ENCODE measurements at places on chromosomes 13 and 19.

DNA sequence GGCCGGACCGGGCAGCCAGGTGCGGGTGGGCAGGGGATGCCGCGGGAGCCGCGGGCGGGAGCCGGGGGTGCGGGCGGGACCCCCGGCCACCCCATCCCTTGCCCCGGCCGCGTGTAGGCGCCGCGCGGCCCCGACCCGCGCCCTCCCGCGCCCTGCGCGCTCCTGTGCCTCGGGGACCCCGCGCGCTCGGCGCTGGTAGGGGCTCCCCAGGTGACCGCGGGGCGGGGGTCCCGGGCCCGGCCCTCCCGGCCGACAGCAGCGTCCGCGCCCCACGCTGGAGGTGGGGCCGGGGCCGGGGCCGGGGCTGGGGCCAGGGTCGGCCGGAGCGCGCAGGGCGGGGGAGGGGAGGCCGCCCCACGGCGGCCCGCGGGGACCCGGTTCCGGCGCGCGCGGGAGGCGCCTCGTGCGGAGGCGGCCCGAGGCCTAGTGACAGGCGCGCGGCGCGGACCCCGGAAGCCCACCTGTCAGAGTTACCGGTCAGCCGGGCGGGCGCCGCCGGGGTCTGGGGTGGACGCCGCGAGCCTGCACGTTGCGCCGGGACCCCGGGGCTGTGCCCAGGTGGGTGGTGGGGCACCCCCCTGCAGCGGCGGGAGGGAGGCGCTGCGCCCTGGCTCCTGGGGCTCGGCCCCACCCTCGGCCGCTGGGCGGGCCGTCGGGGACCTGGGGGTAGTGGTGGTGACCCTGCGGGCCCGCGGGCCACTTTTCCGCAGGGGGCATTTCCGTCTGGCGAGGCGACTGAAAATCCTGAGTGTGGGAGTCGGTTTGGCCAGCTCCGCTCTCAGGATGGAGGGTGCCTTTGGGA is 518 bp downstream of the TFDP1 start:
- DNase-seq: no peak

- no peak for DNase-seq
Observed at GRCh38 chr19:46515879-46516350, 20.2 kb upstream of the PNMA8B start.

- no peak for DNase-seq
Observed at GRCh38 chr13:97248243-97248642, 26.1 kb downstream of the MBNL2 start.

DNA sequence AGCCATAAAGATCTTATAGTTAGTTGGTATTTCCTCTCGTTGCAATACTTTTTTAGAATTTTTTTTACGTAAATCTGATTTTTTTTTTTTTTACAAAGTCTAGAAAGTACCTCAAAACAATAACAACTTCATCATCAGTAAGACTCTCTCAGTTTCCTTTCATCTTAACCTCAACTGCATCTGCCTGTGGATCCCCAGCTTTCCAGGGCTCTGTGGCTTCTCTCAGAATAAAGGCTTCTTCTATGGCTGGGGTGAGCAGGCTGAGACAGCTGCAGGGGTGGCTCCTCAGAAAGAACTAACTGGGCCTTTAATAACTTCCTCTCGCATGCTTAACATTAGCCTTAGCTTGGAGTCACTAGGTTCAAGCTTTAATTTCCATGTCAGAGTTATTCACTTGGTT is 4.2 kb downstream of the ZNF506 start:
- DNase-seq: peak; percentile 47

- no peak for DNase-seq
Observed at GRCh38 chr19:42093926-42094325, 18.0 kb downstream of the ZNF574 start.

- no peak for DNase-seq
Observed at GRCh38 chr19:39111593-39112199, 13.9 kb upstream of the PAK4 start.

DNA sequence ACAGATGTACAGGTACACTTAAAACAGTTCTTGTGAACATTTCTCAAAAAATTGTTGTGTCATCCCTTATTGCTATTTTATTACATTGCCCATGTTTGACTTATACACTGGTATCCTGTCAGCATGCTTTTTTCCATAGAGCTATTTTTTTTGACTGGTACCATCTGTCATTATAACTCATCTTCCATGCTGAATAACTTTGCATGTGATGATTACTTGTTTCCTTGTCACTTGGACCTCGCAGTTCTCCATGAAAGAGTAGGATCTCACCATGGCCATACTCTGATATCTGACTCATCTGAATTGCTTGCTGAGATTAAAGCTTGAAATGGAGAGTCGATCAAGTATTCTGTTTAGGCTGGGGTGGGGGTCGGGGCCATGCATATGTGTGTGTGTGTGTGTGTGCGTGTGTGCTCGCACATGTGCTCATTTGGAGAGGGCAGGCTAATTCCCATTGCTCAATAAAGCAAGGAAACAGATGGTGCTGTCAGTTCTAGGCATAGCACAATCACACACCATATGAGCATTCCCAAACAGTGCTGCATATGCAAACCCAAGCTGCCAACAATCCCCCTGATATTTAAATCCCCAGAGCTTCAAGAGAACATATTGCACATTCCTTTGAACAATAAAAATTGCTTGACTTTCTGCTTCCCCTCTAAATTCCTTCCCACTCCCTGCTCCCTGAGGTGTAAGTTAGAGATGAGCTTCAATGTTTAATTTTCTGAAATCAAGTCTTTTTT is 62.9 kb downstream of the NHLRC3 start:
- no peak for DNase-seq

GRCh38 chr19:3778899-3779723 is 7.1 kb downstream of the MATK start:
- DNase-seq: no peak

GRCh38 chr19:39297931-39298634 is 1.9 kb downstream of the IFNL1 start:
- DNase-seq: no peak

GRCh38 chr19:280541-281009 is 10.6 kb downstream of the PLPP2 start:
- DNase-seq: no peak

DNA sequence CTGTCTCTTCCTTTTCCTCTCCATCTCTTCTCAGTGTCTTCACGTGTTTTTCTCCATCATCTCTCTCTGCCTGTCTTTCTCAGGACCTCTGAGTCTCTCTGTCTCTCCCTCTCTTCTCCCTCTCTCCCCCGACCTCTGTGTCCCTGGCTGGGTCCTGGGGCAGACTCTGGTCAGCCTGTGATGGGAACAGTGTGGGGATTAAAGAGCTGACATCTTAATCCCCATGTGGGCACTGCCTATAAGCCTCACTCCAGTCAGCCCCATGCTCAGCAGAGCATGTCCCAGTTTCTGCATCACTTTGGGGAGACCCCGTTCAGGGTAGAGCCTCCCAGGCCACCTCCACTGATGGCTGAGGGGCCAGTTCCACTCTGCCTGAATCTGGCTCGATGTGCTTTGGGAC is 16.2 kb downstream of the EGLN2 start:
- no peak for DNase-seq

DNA sequence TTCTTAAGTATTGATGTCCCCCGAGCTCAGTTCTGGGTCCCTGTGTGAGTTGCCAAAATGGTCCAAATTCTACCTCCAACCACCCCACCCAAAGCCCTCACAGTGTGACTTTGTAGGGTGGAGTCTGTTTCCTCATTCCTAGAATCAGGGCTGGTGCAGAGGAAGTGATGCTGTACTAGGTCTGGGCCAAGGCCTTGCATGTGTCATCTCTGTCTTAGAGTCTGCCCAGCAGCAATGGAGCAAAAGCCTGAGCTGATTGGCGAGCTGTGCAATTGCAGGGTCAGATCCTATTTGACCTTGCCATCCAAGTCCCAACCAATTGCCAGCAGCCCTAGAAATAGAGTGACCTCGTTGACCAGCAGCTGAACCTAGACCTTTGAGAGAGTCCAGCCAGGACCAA is 97.0 kb upstream of the ANKRD10 start:
- no peak for DNase-seq

GRCh38 chr13:106344342-106344741 is 191.1 kb downstream of the EFNB2 start:
- no peak for DNase-seq

DNA sequence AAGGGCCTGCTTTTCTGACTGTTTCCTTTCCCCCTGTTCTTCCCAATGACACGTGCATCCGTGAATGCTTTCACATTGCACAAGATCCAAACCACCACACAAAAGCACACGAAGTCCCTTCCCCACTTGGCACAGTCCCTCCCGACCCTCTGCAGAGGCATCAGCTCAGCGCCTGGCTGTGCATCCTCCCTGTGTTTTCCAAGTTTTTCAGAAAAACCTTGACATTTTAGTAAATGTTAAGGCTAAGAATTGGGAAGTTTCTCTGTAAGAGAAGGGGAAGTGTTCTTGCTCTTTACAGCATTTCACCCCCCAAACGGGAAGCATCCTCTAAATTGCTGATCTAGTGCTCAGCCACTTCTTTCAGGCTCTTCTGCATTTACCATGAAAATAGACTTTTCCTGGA is 94.5 kb upstream of the TM9SF2 start:
- DNase-seq: no peak

DNA sequence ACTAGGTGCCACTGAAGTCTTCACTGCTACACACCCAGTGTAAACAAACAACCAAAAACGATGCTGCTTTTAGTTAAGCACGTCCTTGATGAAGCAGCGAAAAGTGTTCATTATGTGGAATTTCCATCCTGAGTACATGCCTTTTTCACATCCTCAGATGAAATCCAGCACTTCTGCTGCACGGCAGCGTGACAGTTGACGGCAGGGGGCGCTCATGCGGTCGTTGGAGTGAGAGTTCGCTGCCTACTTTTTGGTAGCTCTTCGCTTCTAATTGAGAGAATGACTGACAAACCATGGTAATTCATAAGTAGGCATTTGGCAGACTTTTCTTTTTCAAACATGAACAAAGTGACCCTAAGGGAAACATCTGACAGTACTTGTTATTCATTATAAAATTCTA is 1124.9 kb downstream of the EFNB2 start:
- peak; percentile 1 for DNase-seq

GRCh38 chr13:51360489-51360888 is 21.0 kb downstream of the SERPINE3 start:
- DNase-seq: no peak

- no peak for DNase-seq
Observed at GRCh38 chr19:5166262-5166661, 174.3 kb downstream of the PTPRS start.

DNA sequence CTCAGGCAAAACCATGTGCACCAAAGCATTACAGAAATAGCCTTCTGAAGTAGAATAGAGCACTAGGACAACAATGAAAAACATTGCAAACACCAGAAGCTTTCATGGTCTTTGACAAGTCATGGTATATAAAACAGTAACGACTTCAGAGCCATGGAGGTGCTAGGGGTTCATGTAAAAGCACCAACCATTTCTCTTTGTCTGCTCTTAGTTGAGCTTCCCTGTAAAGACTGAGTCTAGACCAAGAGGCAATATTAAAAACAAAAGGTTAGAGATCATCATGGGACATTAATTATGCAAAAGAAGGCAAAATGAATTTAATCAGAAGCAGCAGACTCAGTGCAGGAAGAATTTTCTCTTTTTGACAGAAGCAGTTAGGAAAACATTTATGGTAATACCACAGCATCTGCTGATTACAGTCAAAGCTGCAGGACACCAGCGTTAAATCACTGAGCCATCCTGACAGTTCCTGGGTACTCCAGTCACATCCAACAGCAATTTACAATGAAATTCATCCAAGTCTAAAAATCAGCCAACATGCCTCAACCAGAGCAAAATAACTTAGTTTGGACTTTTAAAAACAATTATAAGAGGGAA is 476.8 kb downstream of the DIAPH3 start:
- no peak for DNase-seq

DNA sequence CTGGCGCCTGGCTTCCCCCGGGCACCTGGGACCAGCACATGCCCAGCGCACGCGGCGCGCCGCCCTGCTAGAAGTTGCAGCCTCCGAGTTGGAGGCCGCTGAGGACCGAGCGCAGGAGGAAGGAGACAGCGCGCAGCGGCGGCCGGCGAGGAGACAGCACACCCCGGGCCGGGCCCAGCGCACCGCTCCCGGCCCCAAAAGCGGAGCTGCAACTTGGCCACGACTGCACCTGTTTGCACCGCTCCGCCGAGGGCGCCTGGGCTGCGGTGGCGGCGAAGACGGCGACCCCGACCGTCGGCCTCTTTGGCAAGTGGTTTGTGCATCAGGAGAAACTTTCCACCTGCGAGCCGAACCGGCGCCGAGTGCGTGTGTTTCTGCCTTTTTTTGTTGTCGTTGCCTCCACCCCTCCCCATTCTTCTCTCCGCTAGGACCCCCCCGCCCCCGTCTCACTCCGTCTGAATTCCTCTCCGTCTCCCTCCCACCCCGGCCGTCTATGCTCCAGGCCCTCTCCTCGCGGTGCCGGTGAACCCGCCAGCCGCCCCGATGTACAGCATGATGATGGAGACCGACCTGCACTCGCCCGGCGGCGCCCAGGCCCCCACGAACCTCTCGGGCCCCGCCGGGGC is at the start of gene SOX1:
SOX1 (plus strand) TSS at position 34 of the 626 bp plus-strand sequence; CDS start at position 544, 510 bp downstream.
- DNase-seq: no peak

DNA sequence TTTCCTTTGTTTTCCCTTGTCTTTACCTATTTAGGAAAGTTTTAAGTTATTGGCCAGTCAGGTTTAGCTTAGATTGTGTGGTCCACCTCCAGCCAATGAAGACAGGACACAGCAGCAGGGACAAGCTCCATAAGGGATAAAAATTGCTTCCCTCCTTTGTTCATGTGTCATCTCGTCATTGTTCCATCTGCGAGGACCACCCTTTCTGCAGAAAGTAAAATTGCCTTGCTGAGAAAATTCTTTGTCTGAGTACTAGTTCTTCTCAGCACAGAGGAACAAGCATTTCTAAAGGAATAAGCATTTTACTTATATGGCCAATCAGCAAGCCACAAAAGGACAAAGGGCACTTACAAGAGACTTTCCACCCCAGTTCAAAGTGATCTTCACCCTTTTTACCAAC is 11.4 kb downstream of the ZNF560 start:
- no peak for DNase-seq

- DNase-seq: no peak
Observed at GRCh38 chr13:28283600-28283999, 145.3 kb downstream of the PAN3 start.

DNA sequence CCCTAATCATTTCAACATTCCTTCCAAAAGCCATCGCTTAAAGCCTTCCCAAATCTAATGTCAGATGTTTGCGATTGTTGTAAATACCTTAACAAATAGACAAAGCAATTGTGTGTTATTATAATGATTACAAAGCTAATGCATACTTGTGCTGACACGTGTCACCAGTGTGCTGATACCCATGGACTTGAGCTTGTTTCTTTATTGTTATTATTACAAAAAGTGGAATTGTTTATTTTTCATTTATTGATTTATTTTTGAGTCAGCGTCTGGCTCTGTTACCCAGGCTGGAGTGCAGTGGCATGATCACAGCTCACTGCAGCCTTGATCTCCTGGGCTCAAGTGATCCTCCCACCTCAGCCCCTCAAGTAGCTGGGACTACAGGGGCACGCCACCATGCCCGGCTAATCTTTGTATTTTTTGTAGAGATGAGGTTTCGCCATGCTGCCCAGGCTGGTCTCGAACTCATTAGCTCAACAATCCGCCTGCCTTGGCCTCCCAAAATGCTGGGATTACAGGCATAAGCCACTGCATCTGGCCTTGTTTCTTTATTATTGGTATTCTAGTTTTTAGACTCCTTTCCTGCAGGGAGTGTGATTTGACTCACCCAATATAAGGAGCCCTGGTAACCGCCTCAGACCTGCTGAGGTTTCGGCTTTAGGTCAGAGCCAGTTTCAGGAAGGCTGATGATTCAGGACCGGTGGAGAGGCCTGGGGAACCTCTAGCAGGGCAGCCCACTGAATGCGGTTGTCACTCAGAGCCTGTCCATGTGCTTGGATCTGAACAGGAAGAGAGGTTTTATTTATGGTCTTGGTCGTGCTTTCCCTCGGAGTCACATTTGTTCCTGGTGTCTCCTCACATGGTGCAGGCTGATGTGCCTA is 2.1 kb upstream of the FBXO17 start:
- DNase-seq: peak; percentile 72

GRCh38 chr19:28519218-28519779 is 693.7 kb downstream of the UQCRFS1 start:
- DNase-seq: no peak

Measured in stimulated activated CD4-positive, alpha-beta T cell treated with anti-CD3 and anti-CD28 coated beads, Interleukin-15, amount 100 ng/mL, for 48 hours (primary cell).